ENCODE measurements at places on chromosomes 3 and 15.

DNA sequence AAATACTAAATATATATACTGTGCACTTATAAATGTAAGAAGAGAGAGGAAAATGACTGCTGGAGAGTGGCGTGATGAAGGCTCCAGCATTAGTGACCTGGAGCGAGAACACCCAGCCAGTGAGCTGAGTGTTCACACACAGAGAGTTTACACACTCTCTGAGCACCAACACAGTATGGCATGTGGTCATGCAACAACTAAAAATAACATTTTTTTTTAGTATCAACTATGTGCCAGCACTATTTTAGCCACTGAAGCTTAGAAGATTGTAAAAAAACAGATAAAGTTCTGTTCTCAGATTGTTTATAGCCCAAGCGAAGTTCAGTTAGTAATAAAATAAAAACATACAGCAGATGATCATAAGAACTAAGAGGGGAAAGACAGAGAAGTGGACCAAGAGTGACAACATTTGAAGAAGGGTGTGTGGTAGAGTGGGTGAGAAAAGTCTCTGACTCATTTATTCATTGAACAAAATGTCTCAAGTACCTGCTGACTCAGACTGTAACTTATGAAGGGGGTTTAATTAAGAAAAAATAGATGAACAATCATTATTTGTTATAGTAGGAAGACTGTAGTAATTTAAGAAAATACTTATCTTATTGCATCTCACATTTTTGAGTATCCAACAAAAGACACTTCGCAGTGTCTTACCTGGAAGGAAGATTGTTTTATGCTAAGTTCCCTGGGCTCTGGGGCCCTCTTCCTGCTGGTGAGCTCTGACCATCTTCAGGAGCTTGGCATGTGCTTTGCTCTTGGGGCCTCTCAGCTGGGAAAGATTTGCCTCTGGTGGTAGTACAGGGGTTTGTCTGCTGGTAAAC, 43.8 kb downstream of the GAP43 start:
- no peak for DNase-seq

DNA sequence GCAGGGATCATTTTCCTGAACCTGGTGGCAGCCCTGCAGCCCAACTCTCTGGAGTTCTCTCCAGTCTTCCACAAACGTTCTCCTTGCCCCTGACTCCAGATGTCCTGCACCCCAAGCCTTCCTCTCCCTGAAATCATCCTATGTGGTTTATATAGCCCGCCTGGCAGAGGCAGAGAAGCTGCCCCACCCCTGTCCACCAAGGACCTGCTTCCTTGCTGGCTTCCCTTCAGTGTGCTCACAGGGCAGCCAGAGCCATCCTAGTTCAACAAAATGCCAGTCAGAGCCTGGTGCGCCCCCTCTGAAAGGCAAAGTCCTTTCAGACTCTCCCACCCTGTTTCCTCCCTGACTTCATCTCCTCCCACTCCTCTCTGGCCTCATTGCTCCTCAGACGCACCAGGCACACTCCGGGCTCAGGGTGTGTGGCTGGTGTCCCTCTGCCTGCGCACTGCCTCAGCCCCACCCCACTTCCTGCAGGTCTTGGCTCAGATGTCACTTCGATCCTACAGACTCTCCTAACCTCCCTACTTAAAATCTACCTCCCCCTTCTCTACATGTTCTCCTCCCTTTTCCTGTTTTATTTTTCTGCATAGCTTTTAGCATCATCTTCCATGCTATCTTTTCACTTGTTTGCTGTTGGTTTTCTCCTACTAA, 5.9 kb downstream of the KBTBD13 start:
- no peak for DNase-seq

- no peak for DNase-seq
Measured at GRCh38 chr3:73490453-73491286, 134.1 kb downstream of the PDZRN3 start.

DNA sequence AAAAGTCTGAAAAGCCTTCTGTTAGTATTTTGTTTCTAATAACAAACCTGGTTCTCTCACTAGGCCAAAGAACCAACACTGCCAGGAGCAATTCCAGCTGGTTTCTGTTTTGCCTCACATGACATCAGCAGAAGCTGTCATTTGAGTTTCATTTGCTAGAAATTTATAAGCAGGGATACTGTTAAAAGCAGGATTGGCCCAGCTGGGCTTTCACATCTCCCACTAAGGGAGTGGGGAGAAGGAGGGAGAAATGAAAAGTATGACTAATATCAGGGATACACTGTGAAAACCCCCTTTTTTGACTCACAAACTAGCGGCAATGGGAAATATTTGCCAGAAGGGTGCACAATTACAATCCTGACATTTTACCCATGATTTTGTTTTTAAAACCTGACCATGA, 5.3 kb downstream of the CCDC80 start:
- no peak for DNase-seq

GRCh38 chr15:99279827-99280226, 28.5 kb downstream of the LRRC28 start:
- DNase-seq = no peak

- DNase-seq = no peak
Measured at GRCh38 chr15:71790081-71790480, 20.3 kb upstream of the NR2E3 start.

GRCh38 chr3:186588632-186589031, 18.1 kb downstream of the DNAJB11 start:
- no peak for DNase-seq

GRCh38 chr3:112813016-112813415, 33.6 kb downstream of the CD200R1L start:
- no peak for DNase-seq

GRCh38 chr3:170660139-170660538, 74.3 kb upstream of the SLC7A14 start:
- no peak for DNase-seq

DNA sequence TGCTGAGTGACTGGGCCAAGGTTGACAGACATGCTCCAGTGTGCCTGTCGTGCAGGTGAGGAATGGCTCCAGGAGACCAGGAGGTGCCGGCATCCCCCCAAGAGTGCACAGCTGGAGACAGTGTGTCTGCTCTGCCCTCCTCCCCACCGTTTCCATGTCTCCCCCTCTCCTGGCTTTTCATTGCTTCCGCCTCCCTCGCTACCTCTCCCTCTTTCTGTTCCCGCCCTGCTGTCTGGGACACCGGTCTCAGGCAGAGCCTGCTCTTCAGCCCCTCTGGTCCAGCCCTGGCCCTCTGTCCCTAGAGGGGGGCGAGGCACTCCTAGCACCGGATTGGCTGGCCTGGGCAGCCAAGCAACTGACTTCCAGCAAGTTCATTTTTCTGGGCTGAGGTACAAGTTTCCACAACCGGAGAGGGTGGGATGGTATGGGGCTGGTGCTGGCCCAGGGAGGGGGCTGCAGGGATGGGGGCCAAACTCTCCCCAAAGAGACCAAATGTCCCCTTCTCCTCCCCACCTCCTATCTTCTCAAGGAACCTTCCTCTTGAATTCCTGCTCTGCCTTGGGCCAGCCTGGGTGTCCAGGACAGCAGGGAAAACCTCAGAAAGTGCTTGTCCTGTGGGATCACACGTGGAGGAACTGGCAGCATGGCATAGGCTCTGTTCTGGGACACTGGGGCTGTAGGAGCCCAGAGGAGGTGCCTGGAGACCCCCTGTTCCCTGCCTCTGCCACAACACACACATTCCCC, 32.6 kb downstream of the PRKCD start:
- no peak for DNase-seq

DNA sequence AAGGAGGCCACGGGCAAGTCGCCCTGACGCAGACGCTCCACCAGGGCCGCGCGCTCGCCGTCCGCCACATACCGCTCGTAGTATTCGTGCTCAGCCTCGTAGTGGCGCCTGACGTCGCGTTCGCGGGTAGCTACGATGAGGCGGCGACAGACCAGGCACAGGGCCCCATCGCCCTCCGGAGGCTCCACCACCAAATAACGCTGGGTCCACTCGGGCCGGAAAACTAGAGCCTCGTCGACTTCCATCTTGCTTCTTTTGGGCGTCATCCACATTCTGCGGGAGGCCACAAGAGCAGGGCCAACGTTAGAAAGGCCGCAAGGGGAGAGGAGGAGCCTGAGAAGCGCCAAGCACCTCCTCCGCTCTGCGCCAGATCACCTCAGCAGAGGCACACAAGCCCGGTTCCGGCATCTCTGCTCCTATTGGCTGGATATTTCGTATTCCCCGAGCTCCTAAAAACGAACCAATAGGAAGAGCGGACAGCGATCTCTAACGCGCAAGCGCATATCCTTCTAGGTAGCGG, at the start of gene EPM2AIP1:
Gene EPM2AIP1 (minus strand): TSS at position 326 of the 520 bp plus-strand sequence. CDS start 54 bp downstream, at position 272.
- peak; percentile 90 for DNase-seq

DNA sequence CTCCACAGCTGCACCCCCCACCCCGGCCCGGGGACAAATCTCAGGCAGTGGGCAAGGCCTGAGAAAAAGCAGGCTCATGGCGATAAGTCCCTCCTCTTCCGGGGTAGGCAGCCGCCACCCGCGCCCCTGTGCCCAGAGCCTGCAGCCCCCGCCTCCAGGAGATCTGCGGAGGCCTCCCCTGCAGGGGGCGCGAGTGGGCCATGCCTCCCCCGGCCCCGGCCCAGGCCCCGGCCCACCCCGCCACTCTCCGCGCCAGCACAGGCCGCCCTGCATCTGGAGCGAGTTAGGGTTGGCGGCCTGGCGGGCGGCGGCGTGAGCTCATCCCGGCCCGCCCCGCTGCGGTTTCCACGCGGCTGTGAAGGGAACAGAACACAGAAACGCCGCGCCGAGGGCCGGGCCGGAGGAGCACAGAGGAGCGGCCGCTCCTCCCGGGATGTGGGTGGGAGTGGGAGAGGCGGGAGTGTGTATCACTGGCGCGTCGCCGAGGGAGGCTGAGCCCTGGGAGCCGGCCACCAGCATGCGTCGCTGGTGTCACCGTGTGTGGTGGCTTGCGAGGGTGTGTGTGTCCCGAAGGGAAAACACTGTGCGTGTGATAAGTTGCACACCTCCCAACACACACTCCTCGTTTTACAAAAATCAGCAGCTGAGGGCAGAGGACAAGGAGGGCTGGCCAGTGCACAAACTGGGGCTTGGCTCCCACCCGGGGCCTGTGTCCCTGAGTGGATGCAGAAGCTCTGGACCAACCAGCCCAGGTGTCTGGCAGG, 17.2 kb downstream of the MYL3 start:
- DNase-seq = peak; percentile 63

GRCh38 chr3:118298133-118298532, 736.5 kb downstream of the IGSF11 start:
- DNase-seq = no peak

DNA sequence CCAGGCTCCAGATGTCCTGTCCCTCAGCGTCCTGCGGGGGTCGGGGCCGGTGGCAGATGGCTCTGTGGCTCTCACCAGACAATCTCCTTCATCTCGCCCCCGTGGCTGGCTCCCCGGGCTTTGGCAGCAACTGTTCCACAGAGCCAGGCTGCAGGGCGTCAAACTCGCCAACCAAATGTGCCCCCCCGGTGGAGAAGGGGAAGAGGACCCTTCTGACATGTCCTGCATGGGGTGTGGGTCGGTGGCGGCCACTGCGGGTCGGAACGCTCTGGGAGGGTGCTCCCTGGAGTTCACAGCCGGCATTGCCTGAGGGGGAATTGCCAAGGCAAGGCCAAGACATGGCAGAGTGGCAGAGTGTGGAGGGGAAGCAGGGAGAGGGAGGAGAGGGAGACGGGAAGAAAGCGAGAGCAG, 36.0 kb downstream of the BDH1 start:
- DNase-seq = no peak

- DNase-seq = no peak
Measured at GRCh38 chr3:71503525-71504249, 79.8 kb downstream of the FOXP1 start.

GRCh38 chr3:71358243-71358642, 225.3 kb downstream of the FOXP1 start:
- DNase-seq = no peak

- DNase-seq = no peak
Measured at GRCh38 chr15:79154483-79155135, 64.0 kb upstream of the RASGRF1 start.

DNA sequence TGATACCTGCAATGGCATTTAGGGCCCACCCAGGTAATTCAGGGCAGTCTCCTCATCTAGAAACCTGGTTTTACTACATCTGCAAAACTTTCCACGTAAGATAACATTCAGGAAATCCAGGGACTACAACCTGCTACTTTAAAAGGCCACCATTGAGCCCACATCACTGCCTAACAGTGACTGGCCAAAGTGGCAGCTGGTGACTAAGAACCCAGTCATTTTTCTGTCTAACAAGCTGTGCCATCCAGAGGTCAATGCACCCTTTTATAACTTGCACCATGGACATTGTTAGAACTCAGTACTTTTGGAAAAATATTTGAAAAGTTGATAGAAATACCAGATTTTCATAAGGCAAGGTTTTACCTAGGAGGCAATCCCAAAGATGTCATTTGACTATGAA, 492.4 kb downstream of the OTOL1 start:
- DNase-seq = no peak

DNA sequence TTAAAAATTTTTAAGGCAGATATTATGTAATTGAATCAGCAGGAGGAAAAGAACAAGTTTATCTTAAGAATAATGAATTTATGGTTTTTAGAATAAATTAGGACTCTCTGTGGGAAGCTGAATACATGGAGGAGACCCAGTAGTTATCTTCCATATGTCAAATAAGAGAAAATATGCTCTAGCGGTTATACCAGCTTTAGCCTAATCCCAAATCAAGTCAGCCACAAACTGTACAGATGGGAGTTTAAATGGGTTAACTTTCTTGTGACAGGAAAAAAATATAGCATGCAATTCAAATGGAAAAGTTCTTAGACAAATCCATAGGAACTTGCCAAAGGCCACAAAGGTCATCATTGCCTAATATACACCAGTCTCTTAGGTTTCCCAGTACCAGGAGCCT, 84.3 kb downstream of the TTBK2 start:
- no peak for DNase-seq

- no peak for DNase-seq
Measured at GRCh38 chr15:70765504-70766281, 2.3 kb upstream of the UACA start.

DNA sequence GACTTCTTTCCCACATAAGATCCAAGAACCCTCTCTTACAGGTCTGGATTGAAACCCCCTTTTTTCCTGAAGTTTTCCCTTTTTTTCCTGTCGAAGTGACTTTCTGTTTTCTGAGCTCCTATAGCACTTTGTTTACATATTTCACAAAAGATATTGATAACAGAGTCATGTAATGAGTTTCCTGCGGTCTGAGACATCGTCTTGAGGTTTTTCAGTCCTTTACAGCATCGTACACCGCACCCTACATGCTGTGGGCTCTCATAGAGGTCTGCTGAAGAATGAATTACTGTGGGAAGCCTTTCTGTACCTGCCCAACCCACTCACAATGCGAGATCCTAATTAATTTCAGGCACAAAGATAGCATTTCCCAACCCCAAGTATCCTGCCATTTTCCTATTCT, 53.1 kb downstream of the MCF2L2 start:
- DNase-seq = no peak

DNA sequence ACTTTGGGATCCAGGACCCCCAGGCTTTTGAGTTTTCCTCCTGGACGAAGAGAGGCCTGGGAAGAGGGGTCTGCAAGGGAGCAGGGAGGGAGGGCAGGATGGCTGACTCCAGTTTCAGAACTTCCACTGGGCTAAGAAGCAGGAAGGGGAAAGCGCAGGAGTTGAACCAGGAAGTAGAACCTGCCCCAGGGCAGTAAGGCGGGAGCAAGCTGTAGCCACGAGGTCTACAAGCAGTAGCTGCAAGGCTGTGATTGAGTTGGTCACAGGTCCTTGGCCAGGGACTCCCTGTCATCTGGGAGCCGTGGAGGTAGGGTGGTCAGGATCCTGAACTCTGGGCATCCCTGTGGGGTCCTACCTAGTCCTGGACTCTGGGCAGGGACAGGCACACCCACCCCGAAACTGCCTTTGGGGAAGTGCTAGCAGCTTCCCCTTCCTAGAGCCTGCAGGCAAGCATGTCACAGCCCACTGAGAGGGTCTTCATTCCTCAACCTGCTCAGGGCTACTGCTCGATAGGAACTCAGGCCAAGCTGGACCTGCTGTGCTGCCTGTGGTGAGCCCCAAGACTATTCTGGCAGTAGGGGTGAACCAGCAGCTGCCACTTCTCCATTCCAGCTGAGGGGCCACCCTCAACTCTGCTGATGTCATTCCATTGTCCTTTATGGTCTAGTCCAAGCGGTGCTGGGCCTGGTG, 5.8 kb upstream of the GNAI2 start:
- DNase-seq = no peak

Data from GM18507 (cell line).